ENCODE measurements at places on chromosomes 16 and 17. TPM values are rescaled to one million over a fixed set of nuclear protein-coding genes. Genes with fewer than 3 reads are reported as not detected.

The ABCA6 gene
- total RNA-seq, result 11.1 TPM

The NPIPA2 gene
- total RNA-seq, result 0.45 TPM

The PPY gene
- total RNA-seq, result not detected

The CD300A gene
- total RNA-seq, result not detected

The ZNF500 gene
- total RNA-seq, result 4.7 TPM

The ADORA2B gene
- total RNA-seq, result 12.5 TPM

Measured in endothelial cell of coronary artery (primary cell).